ENCODE measurements at places on chromosomes 7 and 10.

GRCh38 chr7:67463316-67463715, 466.7 kb downstream of the TYW1 start:
- ATAC-seq: no peak

GRCh38 chr7:138228769-138229168, 152.5 kb downstream of the AKR1D1 start:
- ATAC-seq: no peak

- no peak for ATAC-seq
These were observed 12.9 kb downstream of the ARL3 start for GRCh38 chr10:102701272-102701671.

- ATAC-seq: no peak
These were observed 250.9 kb downstream of the KIAA1217 start for GRCh38 chr10:24459836-24460235.

- ATAC-seq: no peak
These were observed 27.7 kb downstream of the BCCIP start for GRCh38 chr10:125850766-125851731.

DNA sequence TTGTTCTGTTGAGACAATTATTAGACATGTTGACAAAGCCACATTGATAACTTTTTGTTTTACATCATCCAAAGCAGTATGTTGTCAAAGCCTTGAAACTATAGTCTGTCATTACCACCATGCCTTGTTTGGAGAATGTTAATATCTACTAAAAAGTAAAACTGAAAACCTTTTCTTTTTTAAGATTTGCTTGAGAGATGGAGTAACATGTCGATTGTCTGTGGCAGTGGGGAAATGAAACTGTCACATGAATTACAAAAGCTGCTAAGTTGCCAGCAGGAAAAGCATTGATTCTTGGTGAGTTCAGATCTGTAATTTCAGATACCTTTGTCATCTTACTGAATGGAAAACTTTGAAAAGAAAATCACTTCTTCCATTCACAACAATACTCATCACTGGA, 69.1 kb downstream of the TFPI2 start:
- ATAC-seq: no peak

DNA sequence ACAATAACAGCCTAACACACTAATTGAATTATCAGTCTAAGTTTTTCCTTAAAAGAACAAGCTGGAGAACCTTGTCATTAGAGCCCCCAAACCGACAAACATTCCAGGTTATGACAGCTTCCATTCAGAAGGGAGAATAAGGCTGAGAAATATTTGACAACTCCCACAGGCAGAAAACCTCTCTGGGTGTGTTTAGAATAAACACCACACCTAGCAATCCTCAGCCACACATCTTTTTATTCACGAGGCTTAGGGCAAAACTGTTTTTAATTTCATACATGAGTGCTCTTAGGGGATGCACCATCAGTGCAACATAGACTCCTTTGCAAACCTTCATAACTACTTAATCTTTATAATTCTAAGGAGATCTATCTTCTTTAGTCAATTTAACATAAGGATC, 24.2 kb downstream of the STN1 start:
- no peak for ATAC-seq

DNA sequence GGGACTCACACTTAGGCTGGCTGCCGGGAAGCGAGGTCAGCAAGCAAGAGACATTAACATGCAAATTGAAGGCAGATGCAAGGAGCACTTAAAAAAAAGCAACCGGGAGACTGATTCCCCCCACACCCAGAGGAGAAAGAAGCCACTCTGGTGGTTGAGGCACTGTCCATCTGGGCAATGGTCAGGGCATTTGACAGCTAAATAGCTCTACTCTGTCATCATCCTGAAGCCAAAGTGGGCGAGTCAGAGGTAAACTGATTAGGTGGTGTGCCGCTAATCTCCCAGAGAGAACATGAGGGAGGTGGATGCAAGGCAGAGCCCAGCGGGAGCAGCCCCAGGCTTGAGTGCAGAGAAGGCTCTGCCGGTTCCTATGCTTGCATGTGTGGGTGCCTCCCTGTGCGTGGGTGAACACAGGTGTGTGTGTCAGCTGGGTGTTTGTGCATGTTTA, 100.6 kb downstream of the PLXNA4 start:
- no peak for ATAC-seq

DNA sequence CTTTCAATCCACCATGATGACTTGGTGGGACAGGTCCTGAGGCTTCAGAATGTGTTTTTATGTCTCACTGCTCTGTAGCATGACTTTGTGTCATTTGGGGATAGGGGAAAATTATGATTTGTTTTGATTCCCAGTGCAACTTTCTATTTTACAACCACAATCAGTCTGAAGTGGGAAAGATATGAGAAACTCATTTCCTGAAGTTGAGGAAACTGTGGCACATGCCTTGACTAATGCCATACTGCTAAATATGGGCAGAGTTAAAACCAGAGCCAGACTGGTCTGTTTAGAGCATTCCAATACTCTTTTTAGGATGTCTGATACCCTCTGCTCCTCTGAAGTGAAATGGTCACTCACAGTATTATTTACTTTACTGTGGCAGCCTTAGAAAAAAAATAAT, 307.7 kb downstream of the ADRA2A start:
- ATAC-seq: no peak

DNA sequence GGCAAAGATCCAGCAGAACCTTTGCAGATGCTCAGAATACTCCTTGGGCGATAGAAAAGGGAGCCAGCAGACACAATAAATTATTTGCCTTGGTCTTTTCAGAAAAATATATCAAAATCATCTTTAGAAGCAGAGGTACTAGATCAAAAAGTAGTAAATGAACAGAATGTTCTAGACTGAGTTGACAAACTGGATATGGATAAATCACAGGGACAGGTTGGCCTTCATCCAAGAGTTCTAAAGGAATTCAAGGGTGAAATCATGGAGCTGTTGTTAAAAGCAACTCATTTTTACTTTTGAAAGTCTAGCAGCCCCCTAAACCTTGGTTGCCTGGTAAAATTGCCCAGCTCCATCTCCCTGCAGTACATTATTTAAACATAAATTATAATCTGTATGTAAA, 99.1 kb downstream of the PLCE1 start:
- no peak for ATAC-seq

- ATAC-seq: no peak
These were observed 44.4 kb upstream of the AGBL3 start for GRCh38 chr7:134941952-134942351.

DNA sequence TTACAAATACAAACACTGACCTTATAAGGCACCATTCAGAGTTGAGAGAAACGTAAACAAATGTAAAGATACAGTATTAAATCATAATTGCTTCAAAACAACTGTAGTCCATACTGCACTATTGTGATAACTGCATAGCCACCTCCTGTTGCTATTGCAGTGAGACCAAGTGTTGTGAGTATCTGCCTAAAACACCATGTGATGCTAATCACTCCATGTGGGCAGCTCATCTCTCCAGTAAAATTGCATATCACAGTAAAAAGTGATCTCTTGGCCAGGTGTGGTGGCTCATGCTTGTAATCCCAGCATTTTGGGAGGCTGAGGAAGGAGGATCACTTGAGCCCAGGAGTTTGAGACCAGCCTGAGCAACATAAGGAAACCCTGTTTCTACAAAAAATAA, 26.8 kb upstream of the PRF1 start:
- ATAC-seq: no peak

- ATAC-seq: no peak
These were observed 22.4 kb downstream of the KCNH2 start for GRCh38 chr7:150955519-150956394.

- no peak for ATAC-seq
These were observed 5.2 kb upstream of the UTF1 start for GRCh38 chr10:133224756-133225372.

DNA sequence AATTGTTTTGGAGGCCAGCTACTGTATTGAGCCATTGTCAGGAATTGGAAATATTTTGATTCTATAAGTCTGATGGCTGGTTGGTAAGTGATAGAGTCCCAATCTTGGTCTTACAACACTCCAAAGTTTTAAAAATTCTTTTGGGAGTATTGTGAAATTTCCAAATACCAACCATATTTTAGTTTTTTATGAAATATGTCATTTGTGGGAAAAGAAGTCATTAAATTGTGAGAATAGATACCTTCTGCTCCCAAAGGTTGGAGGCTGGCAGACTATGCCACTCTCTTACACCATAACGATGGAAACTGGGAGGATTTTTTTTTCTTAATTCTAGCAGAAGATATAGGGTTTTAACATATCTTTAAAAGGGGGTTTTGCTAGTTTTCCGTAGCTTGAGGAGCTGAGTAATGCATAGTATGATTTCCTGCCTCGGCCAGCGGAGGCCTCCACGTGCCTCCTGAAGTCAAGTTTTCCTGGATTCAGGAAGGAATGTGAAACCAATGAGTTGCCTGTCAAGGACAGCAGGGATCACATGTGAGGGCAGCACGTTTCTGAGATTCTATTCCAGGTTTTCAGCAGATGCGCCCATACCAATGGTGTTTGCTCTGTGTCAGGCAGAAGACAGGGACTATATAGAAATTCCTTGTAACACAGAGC, 92.2 kb upstream of the LAMB4 start:
- ATAC-seq: no peak

GRCh38 chr10:133006806-133007205, 64.4 kb upstream of the CFAP46 start:
- ATAC-seq: no peak
